ENCODE measurements at places on chromosomes 3 and 15.

DNA sequence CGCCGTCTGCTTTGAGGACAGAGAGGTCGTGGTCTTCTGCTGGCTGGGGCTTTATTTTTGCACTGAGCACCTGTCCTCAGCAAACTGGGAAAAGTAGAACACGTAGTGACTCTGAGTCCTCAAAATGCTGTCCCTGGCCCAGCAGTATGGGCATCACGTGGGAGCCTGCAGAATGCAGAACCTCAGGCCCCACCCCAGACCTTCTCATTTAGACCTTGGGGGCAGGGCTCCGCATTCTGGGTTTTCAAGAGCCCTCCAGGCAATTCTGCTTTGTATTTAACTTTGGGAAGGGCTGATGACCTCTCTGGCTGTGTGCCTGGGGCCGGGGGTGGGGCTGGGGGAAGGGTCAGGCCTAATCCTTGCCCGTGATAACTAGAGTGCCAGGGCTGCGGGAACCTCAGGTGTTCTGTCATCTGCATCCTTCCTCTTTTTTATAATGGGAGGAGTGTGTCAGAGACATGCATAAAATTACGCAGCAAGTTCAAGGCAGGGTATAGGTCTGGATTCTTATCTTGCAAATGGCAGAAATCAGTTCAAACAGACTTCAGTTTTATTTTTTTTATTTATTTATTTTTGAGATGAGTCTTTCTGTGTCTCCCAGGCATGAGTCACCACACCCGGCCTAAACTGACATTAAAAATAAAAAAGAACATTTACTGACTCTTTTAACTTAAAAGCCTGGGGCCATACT is 11.1 kb downstream of the SLC6A6 start:
- no peak for DNase-seq

DNA sequence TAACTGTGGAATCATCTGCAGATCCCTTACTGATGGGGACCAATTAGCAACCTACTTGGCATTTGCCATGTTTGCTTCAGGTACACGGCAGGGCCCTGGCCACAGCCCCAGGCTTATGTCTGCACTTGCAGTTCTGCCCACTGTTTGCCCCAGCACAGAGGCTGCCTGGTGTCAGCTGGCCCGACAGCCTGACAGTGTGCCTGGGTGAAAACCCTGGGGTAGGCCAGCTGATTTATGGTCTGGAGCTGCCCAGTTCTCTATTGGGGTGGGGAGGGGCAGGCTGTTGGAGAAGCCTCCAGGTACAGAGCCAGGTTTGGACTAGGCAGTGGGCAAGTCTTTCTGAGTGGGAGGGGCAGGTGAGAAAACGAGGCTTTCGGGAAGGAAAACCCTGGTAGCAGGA is 11.2 kb upstream of the TGM5 start:
- DNase-seq: no peak

- DNase-seq: no peak
Measured at GRCh38 chr3:14277557-14277956, 98.9 kb downstream of the LSM3 start.

GRCh38 chr3:105385819-105386508 is 19.3 kb downstream of the ALCAM start:
- DNase-seq: no peak

- DNase-seq: peak; percentile 70
Measured at GRCh38 chr3:11610044-11610671, 33.6 kb downstream of the VGLL4 start.

DNA sequence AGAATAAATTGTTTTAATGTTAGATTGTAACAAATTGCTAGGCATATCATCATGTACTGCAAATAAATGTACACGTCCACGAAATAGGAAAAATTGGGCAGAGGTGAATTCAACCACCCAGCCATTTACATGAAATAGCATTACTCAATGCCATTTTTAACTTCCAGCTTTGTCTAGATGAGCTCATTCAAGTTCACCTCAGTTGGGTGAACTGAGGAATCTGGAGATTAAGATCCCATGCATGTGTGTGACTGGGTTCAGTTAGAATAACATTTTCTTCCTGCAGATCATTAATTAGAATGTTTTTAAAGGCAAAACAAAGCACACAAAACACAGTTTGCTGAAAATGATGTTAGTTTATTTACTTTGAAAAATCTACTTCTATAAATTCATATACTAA is 767.8 kb upstream of the GOLIM4 start:
- DNase-seq: no peak

DNA sequence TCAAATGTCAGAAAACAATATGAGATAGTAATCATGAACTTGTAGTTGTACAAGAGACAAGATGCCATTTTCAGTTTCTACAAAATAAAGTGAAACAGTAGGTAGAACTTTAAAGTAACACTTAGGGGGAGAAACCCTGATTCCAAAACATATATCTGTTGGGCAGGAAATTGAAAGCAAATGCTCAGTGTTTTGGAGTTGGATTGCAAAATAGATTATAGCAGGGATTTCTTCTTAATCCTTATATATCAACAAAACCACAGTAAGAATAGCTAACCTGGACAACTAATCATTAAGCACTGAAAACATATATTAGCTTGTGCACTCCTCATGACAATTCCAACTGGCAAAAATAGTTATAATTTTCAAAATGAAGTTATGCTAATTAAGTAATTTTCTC is 46.9 kb downstream of the COMMD2 start:
- DNase-seq: no peak

GRCh38 chr15:39108021-39108420 is 472.9 kb upstream of the THBS1 start:
- no peak for DNase-seq

- no peak for DNase-seq
Measured at GRCh38 chr3:33682770-33683169, 35.3 kb downstream of the CLASP2 start.

- no peak for DNase-seq
Measured at GRCh38 chr3:50380405-50381085, 21.2 kb upstream of the TMEM115 start.

DNA sequence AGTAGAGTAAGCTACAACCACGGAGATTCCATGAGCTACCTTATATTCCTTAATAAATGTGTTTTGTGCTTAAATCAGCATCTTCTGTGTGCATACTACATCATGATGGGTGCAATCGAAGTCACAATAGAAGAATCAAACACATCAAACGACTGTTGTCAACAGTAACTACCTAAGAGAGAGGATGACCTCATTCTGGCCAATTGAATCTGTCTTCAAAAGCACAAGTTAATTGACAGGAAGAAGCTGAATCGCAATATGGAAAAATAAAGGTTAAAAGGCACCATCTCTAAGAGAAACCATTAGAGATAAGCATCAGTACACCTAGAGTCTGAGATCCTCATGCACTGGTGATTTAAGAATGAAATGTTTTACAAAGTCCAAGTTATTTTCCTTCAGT is 39.0 kb downstream of the CD200R1L start:
- DNase-seq: no peak

DNA sequence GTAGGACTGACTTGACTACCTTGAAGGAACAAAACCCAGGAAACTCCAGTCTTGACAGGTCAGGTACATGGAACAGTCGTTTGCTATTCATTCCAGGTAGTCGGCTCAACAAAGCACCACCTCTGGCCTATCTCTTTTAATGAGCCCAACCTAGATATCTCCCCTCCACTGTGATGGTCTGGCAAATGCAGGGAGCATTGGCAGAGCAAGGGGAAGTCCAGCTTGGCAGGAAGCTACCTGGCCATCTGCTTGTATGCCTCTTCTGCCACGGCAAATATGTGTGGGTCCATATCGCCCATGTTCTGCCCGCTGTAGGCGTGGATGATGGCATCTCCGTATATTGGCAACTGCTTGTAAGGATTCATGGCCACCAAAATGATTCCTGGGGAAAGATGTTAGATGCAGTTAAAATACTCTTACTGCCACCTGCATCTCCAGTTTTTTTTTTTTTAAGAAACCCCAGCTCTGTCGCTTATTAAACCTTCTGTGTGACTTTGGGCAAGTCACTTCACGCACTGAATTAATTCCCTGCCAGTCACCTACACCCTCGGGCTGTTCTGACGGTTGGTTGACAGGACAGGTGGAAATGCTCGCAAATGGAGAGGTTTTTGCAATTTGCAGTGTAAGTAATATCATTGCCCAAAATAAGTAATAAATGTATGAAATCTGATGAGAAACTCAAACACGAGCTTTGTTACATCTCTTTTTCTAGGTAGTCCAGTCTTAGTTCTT is 16.8 kb downstream of the MYO5C start:
- DNase-seq: no peak

GRCh38 chr3:12300137-12300536 is 11.3 kb downstream of the PPARG start:
- DNase-seq: no peak

GRCh38 chr15:40891810-40892446 is 2.3 kb upstream of the VPS18 start:
- no peak for DNase-seq

DNA sequence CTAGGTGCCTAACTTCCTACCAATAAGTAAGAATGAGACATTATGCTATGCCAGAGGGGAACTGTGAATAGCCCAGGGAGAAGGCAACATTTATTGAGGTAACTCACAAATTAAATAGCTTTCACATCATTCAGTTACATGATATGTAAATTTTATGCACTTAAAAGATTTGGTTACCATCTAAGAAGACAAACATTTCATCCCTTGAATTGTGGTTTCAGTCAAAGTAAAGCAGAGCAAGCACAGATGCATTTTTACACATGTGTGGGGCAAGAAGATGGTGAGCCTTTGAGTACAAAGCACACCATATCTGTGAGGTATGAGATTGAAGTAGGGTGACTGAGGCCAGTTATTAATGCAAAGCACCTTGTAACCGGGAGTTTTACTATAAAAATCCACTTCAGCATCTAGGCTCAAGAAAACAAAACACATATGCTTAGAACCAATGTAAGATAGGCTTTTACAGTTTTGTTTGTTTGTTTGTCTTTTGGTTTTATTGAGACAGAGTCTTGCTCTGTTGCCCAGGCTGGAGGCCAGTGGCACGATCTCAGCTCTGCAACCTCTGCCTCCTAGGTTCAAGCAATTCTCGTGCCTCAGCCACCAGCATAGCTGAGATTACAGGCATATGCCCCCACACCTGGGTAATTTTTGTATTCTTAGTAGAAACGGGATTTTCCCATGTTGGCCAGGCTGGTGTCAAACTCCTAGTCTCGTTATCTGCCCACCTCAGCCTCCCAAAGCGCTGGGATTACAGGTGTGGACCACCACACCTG is 3.5 kb downstream of the PLSCR2 start:
- DNase-seq: no peak
